ENCODE measurements at places on chromosomes 12 and 14.

DNA sequence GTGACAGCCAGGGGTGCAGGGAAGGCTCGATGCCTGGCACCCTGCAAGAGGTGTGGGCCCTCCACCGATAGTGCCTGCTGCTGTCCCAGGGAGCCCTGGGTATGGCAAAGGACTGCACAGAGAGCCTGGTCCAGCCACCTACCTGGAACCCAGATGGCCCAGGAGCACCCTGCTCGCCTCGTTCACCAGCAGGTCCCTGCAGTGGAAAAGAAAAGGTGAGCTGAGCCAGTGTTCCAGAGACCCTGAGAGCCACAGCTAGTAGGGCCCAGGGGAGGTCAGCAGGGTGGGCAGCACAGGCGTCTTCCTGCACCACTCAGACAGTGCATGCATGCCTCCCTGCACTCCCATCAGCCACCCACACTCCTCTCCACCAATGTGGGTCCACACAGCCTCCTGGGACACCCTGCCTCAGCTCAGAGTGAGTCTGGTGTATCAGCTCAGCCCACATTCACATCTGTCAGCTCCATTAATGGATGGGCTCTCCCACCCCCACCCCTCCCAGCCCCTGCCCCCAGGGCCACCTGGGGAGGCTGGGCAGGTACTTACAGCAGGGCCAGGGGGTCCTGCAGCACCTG is 20.2 kb downstream of the TMEM106C start:
- no peak for DNase-seq

- no peak for DNase-seq
Observed at GRCh38 chr14:28661171-28661772, 105.3 kb upstream of the FOXG1 start.

GRCh38 chr12:98416845-98417244 is 98.5 kb upstream of the TMPO start:
- no peak for DNase-seq

GRCh38 chr14:77369285-77369684 is 7.6 kb downstream of the TMED8 start:
- DNase-seq = no peak

GRCh38 chr14:52086711-52087110 is 17.9 kb upstream of the NID2 start:
- DNase-seq = no peak

GRCh38 chr14:78455896-78456435 is 285.8 kb downstream of the NRXN3 start:
- DNase-seq = no peak

DNA sequence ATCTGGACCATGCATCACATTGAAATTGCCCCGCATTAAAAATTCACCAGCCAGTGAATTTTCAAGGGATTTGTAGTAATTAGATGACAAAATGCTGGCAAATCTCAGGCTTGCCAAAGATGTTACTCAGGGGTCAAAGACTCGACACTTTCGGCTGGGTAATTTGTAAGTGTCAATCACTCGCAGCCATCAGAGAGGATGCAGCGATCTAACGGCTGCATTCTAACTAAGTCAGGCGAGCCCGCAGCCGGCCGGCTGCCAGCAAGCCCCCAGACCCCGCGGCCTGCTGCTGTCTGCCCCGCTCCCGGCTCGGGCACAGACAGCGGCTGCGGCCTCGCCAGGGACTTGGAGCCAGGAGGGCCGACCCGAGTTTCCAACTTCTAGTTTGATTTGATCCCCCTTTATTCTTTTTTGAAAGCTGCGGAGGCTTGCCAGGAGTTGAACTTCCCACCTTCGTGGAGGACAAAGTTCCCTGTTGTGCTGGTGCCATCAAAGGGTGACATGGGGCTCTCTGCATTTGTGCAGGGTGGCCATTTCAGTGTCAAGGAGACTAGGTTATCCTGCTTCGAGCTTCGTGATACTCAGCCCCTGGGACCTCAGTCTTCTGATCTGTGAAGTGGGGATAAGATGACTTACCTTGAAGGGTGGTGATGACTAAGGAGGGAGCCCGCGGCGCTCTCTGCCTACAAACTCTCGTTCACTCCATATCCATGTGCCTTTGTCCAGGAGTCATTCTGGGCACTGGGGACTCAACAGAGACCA is 169.9 kb downstream of the RBM19 start:
- no peak for DNase-seq

GRCh38 chr14:105161309-105161708 is 7.3 kb downstream of the JAG2 start:
- no peak for DNase-seq

DNA sequence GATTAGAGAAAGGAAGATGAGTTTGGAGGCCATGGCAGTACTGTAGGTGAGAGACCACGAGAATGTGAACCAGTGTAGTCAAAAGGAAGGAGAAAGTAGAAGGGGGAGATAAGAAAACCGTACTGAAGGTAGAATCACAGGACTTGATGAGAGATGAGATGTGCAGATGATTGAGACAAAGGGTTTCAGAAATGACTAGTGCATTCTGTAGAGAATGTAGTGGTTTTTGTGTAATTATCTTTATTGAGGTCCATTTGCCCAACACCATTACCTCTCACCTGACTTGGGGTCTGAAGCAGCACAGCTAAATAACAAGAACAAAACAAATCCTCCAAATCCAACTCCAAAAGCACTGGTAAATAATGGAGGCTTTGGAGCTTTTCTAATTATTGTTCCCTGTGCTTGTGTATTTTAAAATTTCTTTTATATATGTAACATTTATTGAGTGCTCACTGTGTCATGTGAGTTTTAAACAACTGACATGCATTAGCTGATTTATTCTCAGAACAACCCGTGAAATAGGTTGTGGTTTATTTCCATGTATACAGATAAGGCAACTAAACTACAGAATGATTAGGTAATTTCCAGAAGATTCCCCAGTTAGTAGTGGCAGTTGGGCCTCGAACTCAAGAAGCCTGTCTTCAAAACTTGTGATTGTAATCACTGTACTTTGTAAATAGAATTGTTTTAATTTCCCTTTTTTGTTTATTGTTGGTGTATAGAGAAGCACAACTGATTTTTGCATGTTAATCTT is 390.0 kb downstream of the AEBP2 start:
- DNase-seq = no peak

DNA sequence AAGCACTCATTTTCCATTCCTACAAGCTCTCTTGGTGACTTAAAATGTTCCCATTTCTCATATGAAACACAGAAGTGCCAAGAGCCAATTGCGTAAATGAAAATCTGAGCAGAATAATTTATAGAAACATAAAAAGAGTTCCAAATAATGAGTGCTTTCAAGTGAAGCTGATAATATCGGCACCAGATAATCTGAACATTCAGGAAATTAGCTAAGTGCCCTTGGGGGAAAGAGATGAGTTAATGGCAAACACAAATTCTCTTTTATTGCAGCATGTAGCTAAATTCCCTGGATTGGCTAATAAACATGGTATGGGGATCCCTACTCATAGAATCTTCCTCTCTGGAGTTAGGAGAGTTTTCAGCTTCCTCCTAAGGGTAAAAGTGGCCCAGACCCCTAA is 46.7 kb downstream of the DAD1 start:
- no peak for DNase-seq

DNA sequence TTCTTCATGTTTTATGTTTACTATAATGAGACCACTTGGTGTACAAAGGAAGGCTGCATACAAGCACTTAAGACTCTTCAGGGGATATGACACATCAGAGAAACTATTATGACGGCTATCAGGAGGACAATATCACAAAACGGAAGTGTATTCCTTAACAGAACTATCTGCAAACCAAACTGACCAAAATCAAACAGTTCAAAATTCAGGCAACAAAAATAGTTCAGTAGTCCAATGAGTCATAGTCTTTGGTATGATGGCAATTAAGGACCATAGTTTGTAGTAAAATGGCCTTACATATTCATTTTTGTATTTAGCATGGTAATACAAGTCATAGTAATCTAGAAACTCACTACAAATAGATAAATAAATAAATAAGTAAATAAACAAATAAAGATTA is 1638.7 kb upstream of the SEL1L start:
- DNase-seq = no peak

DNA sequence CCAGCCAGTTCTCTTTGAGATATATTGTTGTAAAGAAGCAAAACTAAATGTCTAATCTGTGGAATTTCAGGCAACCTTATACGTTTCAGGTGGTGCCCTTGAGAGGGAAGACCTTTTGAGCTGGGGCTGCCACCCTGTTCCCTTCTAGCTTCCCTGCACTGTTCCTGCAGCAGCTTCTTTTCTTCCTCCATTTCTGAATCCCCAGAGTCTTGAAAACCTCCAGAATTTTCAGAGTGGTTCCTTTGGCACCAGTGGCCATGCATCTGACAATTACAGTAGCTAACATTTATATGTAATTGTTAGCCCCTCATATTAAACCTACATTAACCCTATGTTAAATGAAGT is 271.3 kb downstream of the ZFP36L1 start:
- DNase-seq = no peak

DNA sequence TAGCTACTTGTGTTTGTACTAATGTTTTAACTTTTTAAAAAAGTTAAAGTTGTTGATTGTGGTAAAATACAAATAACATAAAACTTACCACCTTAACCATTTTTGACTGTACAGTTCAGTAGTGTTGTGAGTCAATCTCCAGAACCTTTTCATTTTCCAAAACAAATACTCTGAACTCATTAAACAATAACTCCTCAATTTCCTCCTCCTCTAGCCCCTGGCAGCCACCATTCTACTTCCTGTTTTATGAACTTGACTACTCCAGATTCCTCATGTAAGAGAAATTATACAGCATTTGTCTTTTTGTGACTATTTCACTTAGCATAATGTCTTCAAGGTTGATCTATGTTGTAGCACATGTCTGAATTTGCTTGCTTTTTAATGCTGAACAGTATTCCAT is 299.1 kb upstream of the AMIGO2 start:
- no peak for DNase-seq

DNA sequence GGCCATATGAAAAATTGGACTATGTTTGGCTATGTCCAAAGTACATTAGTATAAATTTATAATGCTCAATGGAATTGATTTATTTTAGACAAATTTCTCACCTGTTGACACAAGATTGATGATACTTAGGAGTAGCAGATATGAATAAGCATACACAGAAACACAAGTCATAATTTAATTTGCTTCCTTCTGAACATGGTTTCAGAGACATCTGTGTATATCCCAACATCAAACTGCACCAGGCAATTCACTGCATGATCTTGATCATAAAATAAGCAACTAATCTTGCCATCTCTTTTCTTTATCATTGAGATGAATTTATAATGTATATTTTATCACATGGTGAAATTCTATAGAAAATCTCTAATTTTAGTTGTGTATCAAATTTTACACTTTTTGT is 3.8 kb downstream of the CLECL1 start:
- no peak for DNase-seq

GRCh38 chr12:62774794-62775193 is 160.2 kb downstream of the PPM1H start:
- no peak for DNase-seq

- no peak for DNase-seq
Observed at GRCh38 chr12:19151298-19151697, 21.8 kb downstream of the PLEKHA5 start.

- no peak for DNase-seq
Observed at GRCh38 chr14:104126753-104127152, 11.6 kb upstream of the KIF26A start.

- no peak for DNase-seq
Observed at GRCh38 chr12:58965568-58965967, 45.3 kb upstream of the LRIG3 start.

DNA sequence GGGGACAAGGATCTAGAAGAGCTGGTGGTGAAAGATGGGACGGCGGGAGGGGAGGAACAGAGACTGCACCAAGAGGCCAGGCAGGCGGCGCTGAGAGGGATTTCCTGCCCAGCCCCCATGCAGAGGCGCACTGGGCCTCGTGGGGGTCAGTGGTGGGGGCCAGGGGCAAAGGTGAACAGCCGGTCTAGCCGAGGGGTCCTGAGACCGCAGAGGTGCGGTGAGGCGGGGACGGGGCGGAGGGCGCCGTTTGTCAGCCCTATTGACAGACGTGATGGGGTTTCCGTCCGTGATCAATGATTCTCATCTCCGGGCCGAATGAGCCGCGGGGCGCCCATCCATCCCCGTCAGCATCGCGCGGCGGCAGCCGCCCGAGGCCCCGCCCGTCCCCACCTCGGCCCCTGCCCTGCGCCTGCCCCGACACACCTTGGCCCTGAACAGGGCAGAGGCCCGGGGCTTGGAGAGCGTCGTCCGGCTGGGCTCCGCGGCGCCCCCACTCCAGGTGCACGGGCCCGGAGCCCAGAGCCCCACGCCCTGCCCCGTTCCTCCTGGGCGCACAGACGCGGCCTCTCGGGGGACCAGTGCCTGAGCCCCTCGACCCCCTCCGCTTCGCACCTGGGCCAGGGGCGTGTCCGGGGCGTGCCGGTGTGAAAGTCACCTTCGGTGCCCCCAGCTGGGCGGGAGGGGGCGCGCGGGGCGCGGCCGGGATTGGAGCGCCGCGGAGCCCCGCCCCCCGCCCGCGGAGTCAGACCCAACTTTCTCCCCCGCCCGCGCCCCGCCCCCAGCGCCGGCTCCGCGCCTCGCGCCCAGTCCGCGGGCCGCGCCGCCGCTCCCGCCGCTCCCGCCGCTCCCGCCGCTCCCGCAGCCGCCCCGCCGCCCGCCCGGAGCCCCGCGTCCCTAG is at the start of gene NXPH4:
NXPH4 (plus strand) TSS at position 781 of the 898 bp plus-strand sequence. CDS start 176 bp downstream, outside the sequence.
- DNase-seq = peak; percentile 55

DNA sequence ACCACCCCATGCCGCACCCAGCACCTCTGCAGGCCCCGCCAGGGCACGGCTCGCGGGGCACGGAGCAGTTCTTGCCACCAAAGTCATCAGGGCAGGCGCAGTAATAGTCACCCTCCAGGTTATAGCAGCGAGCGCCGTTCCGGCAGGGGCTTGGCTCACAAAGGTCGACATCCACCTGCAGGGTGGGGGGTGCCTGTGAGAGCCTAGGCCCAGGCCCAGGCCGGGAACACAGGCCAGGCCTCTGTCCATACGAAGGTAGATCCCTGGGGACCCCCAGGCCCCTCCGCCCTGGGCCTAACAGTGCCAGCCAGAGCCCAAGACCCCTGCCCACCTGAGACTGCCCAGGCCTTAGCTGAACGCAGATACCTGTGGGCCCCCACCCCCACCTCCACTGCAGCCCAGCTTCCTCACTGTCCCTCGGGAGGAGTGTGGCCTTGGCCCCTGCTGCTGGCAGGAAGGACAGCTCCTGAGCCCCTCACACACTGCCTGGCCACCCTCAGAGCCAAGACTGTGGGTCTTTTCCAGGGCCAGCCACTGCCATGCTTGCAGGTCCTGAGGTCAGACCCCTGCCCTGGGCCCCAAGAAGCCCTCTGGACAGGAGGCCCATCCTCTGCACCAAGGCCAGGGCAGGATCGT is 19.3 kb downstream of the JAG2 start:
- no peak for DNase-seq
